ENCODE measurements at places on chromosomes 4 and X. TPM values are rescaled to one million over a fixed set of nuclear protein-coding genes. Genes with fewer than 3 reads are reported as not detected.
A peak's percentile ranks its signal among the peaks of the same experiment; 100 is the strongest.

GRCh38 chrX:128781506-128781905 is 729.3 kb upstream of the ACTRT1 start:
- DNase-seq = no peak
- no peaks in the 10 kb centered on the region for H3K4me1 ChIP-seq
- H3K27ac ChIP-seq = no peak overlapping the region
- no peaks in the 10 kb centered on the region for H3K27me3 ChIP-seq
- H3K36me3 ChIP-seq = no peaks in the 10 kb centered on the region

DNA sequence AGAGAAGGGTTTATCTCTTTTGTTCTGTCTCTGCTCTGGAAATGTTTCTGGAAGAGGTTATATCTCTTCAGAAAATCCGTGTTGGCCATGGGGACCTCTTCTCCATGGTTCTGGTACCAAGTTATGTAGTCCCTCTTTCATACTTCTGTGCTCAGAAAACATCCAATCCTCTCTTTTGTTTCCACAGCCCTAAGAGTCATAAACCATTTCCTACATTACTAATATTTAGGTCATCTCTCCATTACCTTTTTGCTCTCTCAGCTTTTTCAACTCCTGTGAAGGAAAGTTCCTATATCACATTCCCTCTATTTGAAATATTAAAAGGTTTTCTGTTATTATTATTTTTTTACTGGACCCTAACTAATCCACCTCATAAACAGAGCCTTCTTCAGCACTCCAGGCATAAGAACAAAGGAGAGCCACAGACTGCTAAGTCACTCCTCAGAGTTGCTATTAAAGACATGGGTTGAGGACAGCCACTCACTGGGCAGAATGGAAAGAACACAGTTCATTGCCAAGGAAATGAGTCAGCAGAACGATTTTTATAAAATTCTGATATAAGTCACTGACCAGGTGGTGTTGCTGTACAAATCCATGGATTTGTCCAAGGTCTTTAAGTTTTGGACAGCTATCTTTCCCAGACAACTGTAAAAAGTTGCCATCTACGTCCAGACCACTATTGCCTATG is 122.4 kb upstream of the NPY2R start:
- no peak for DNase-seq
- H3K27ac ChIP-seq = no peak overlapping the region
- no peak overlapping the region for H3K4me3 ChIP-seq
- H3K27me3 ChIP-seq = no peaks in the 10 kb centered on the region
- H3K4me1 ChIP-seq = no peaks in the 10 kb centered on the region

DNA sequence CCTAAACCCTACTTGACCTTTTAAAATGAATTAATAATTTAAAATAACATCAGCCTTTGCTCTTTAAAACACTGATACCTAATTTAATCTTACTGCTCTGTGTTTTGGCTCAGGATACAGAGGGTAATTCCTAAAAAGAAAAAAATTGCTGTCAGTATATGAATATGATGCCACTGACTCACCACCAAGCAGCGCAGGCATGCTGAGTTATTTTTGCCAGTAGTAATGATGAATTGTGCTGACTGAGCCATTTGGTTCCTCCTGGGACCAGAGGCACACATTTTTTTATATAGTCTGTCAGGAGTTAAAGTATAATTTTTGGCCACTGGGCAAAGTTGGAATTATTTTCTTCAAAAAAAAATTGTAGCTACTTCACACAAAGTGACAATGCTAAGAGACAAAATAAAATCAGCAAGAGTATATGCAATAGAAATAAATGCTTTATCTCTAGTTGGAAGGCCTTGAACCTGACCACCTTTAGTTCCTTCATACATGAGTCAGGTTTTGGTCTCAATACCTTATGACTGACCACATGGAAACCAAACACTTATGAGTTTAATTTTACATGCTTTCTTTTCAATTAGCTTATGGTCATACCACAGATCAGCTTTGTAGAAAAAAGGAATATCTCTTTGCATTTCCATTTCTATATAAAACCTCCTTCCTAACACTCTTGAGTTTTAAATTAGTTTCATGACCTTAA is 115.1 kb downstream of the PPP3CA start:
- no peaks in the 10 kb centered on the region for H3K4me1 ChIP-seq
- H3K27me3 ChIP-seq = no peaks in the 10 kb centered on the region
- no peak for DNase-seq
- H3K4me3 ChIP-seq = no peak overlapping the region
- H3K27ac ChIP-seq = no peak overlapping the region
- H3K36me3 ChIP-seq = no peaks in the 10 kb centered on the region

DNA sequence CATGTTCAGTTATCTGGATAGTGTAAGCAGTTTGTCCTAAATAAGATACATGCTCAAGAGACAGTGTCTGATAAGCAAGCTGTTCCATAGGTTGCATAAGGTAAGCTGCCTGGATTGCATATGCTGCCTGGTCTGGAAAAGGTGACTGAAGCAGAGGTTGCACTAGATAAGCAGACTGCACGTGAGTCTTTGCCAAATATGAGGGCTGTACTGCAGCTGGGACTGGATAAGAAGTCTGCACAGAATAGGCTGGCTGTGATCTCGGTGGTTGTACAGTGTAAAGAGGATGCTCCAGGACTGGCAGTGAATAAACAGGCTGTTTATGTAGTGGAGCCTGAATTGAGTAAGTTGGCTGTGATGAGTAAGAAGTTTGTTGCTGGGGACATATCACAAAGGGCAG is 68.9 kb downstream of the WNK3 start:
- no peak for DNase-seq
- no peaks in the 10 kb centered on the region for H3K27me3 ChIP-seq
- H3K27ac ChIP-seq = no peak overlapping the region
- H3K36me3 ChIP-seq = no peaks in the 10 kb centered on the region

GRCh38 chr4:83317671-83318070 is 17.0 kb downstream of the HPSE start:
- H3K27ac ChIP-seq = no peak overlapping the region
- H3K4me3 ChIP-seq = no peak overlapping the region
- DNase-seq = no peak
- H3K27me3 ChIP-seq = no peaks in the 10 kb centered on the region
- no peaks in the 10 kb centered on the region for H3K36me3 ChIP-seq
- H3K4me1 ChIP-seq = no peaks in the 10 kb centered on the region

DNA sequence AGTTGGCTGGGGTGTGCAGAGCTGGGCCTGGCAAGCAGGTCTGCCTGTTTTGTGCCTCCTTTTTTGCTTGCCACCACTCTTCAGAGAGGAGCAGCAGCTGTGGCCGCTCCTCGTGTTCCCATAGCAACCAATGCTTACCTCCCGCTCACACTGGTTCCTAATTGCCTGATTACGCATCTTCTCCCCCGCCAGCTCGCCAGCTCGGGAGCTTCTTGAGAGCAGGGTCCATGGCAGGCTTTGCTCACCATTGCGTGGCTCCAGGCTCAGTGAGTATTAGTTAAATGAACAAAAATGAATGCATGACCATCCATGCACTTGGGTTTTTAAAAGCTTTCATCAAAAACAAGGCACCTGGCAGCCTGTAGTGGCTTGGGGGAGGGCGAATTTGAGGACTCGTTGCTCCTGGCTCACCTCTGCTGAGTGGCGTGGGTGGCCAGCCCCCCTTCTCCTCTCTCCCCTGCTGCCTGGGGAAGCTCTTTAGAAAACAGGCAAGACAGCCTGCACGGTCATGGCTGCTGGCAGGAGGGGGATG is 14.2 kb upstream of the PJA1 start:
- no peak overlapping the region for H3K4me3 ChIP-seq
- H3K27me3 ChIP-seq = no peaks in the 10 kb centered on the region
- peaks cover 3% of the 10 kb centered on the region for H3K4me1 ChIP-seq
- no peaks in the 10 kb centered on the region for H3K36me3 ChIP-seq

DNA sequence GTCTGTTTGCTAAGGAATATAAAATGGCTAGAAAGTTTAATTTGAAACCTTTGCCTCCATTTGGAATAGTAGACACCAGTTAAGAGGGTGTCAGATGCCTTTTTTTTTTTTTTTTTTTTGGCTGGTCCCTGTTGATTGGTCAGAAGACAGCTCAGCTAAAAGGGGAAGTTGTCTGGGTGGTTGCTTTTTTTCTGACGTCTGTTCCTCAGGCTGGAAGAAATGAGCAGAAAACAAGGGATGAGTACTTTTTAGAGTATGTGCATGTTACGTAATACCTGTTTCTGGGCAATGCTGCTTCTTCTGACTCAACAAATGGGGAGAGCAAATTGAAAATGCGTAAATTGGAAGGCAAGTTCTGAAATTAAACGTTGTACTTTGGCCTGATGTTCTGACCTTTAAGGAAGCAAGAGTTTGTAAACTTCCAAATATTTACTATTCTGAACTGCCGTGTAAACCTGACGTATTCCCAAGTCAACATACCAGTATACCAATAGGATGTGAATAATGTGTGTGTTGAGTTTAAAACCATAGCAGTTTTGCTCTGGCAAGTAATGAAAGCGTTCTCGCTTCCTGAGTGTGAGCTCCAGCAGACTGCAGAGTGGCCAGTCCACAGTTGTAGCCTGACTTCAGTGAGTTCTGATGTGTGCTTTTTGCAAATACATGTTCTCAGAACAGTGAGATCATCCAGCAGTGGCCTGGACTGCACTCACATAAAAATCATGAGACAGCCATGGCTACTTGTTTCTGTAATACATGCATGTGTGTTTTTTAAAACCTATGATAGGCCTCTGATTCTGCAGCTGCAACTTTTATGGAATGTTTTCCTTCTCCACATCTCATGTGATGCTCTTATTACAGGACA is 1.7 kb downstream of the SAT1 start:
- H3K27me3 ChIP-seq = no peaks in the 10 kb centered on the region
- H3K4me1 ChIP-seq = no peaks in the 10 kb centered on the region
- peak overlapping the region; percentile 29 for H3K4me3 ChIP-seq
- no peaks in the 10 kb centered on the region for H3K36me3 ChIP-seq
- peak; percentile 29 for DNase-seq

- no peak for DNase-seq
- no peak overlapping the region for H3K27ac ChIP-seq
- no peak overlapping the region for H3K4me3 ChIP-seq
These were observed 42.2 kb upstream of the SMIM10 start for GRCh38 chrX:134948333-134949241.

DNA sequence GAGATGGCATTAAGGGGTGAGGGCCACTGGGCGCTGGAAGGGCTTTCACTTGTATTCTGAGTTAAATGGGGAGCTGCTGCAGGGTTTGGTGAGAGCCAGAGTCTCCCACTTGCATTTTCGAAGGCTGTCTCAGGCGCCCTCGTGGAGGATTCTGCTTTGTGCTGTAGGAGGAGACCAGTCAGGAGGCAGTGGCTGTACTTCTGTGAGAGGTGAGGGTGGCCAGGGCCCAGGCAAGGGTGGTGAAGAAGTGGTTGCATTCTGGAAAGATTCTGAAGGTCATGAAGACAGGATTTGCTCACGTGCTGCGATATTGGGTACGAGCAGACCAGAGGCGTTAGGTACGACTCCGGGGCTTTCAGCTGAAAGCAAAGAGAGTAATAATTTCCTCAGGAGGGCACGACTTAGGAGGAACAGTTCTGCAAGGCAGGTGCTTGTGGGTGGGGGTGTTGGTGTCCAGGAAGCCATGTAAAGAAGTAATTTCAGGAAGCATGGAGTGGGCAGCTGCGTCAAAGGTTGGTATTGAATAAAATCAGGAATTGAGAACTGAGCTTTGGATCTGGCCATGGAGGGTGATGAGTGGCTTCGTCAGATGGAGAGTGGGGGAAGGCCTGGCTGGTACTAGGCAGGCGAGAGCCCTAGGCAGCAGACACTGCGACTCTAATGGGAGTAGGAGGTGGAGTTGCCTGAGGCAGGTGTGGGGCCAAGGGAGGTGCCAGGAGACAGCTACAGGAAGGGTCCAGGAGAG is 18.2 kb downstream of the PIGG start:
- DNase-seq = no peak
- H3K27ac ChIP-seq = no peak overlapping the region
- peaks cover 7% of the 10 kb centered on the region for H3K4me1 ChIP-seq
- no peak overlapping the region for H3K4me3 ChIP-seq
- peaks cover 34% of the 10 kb centered on the region for H3K36me3 ChIP-seq

DNA sequence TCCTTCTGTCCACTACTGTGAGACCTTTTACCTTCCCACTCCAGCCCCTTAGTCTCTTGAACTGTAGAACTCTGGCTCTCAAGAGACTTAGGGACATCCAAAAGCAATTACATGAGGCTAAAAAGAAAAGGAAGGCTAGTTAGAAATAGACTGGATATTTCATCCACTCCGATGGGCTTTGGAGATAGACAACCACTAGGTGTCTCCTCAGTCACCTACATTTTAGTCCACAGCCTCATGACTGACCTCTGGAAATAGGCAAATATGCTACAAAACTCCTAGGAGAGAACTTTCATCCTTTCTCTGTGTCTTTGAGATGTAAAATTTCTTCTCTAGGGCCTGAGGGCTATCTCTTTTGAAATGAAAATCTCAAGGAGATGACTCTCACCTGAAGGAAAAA is 45.1 kb upstream of the LAMP2 start:
- H3K36me3 ChIP-seq = no peaks in the 10 kb centered on the region
- no peak overlapping the region for H3K4me3 ChIP-seq
- no peak for DNase-seq
- H3K4me1 ChIP-seq = no peaks in the 10 kb centered on the region

GRCh38 chr4:5528031-5528436 is 180.3 kb downstream of the EVC2 start:
- H3K27ac ChIP-seq = no peak overlapping the region
- H3K36me3 ChIP-seq = no peaks in the 10 kb centered on the region
- DNase-seq = no peak
- no peaks in the 10 kb centered on the region for H3K4me1 ChIP-seq
- H3K27me3 ChIP-seq = no peaks in the 10 kb centered on the region
- no peak overlapping the region for H3K4me3 ChIP-seq

GRCh38 chr4:55386840-55387239 is 8.9 kb upstream of the TMEM165 start:
- H3K27me3 ChIP-seq = no peaks in the 10 kb centered on the region
- no peak overlapping the region for H3K4me3 ChIP-seq
- DNase-seq = no peak
- H3K27ac ChIP-seq = no peak overlapping the region
- H3K36me3 ChIP-seq = no peaks in the 10 kb centered on the region

- H3K27me3 ChIP-seq = no peaks in the 10 kb centered on the region
- no peaks in the 10 kb centered on the region for H3K36me3 ChIP-seq
- DNase-seq = no peak
- no peak overlapping the region for H3K27ac ChIP-seq
- no peak overlapping the region for H3K4me3 ChIP-seq
- peaks cover 8% of the 10 kb centered on the region for H3K4me1 ChIP-seq
These were observed 136.2 kb upstream of the RASGEF1B start for GRCh38 chr4:81607950-81608349.

- H3K4me3 ChIP-seq = no peak overlapping the region
- H3K36me3 ChIP-seq = no peaks in the 10 kb centered on the region
- H3K27me3 ChIP-seq = no peaks in the 10 kb centered on the region
- DNase-seq = no peak
These were observed 660.5 kb upstream of the SPANXN1 start for GRCh38 chrX:144586756-144587155.

DNA sequence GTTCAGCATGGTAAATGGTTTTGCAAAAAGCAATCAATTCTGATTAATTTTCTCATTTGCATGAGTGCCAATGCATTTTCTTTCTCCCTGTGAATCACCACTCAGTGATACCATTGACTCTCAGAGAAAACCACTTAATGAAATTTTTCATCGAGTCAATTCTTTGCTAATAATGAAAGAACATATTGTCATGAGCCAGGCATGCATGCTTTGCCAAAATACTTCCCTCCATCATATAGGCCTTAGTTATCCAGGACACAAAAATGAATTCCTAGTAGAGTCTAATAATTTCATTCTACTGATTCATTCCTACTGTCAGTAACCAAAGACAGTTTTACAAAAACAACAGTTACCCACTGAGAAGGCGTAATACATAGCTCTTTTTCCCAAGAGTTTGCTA is 680.0 kb downstream of the TRIML1 start:
- no peak overlapping the region for H3K4me3 ChIP-seq
- H3K36me3 ChIP-seq = no peaks in the 10 kb centered on the region
- no peaks in the 10 kb centered on the region for H3K4me1 ChIP-seq

The TBC1D19 gene
- total RNA-seq = 31.8 TPM

The HS6ST2 gene
- total RNA-seq = 0.78 TPM

The IL13RA2 gene
- total RNA-seq = 3.8 TPM

The TEX13B gene
- total RNA-seq = not detected

The TTC29 gene
- not detected for total RNA-seq

The ITIH6 gene
- total RNA-seq = not detected

The MMGT1 gene
- total RNA-seq = 31.2 TPM
